ENCODE measurements at places on chromosomes 2 and 18. TPM values are rescaled to one million over a fixed set of nuclear protein-coding genes. Genes with fewer than 3 reads are reported as not detected.

GRCh38 chr2:174338147-174338605, 3.4 kb downstream of the SP9 start:
- H3K4me3 ChIP-seq, result no peak overlapping the region
- no peaks in the 10 kb centered on the region for H3K36me3 ChIP-seq
- peaks cover 55% of the 10 kb centered on the region for H3K4me1 ChIP-seq
- H3K27me3 ChIP-seq, result peaks cover 65% of the 10 kb centered on the region

- no peak for DNase-seq
- H3K36me3 ChIP-seq, result no peaks in the 10 kb centered on the region
- no peaks in the 10 kb centered on the region for H3K27me3 ChIP-seq
- H3K4me1 ChIP-seq, result no peaks in the 10 kb centered on the region
Measured at GRCh38 chr18:65876310-65876709, 125.5 kb downstream of the CDH7 start.

GRCh38 chr18:12455496-12455895, 47.8 kb downstream of the PRELID3A start:
- DNase-seq, result no peak
- no peaks in the 10 kb centered on the region for H3K4me1 ChIP-seq
- H3K27ac ChIP-seq, result no peak overlapping the region
- H3K36me3 ChIP-seq, result no peaks in the 10 kb centered on the region
- H3K4me3 ChIP-seq, result no peak overlapping the region
- no peaks in the 10 kb centered on the region for H3K27me3 ChIP-seq

- H3K36me3 ChIP-seq, result no peaks in the 10 kb centered on the region
- no peak within 1 kb of the TSS for H3K27ac ChIP-seq
- DNase-seq, result no peak
Measured at GRCh38 chr2:80303909-80304837, at the start of gene LRRTM1. Gene LRRTM1 (minus strand): TSS chr2:80304752. CDS start chr2:80303819, 933 bp downstream.

GRCh38 chr18:74832381-74832780, 234.7 kb downstream of the ZNF407 start:
- no peaks in the 10 kb centered on the region for H3K36me3 ChIP-seq
- H3K4me1 ChIP-seq, result no peaks in the 10 kb centered on the region
- H3K4me3 ChIP-seq, result no peak overlapping the region
- H3K27me3 ChIP-seq, result no peaks in the 10 kb centered on the region
- no peak for DNase-seq

GRCh38 chr2:238475566-238475965, 48.8 kb downstream of the ASB1 start:
- H3K36me3 ChIP-seq, result no peaks in the 10 kb centered on the region
- no peak overlapping the region for H3K4me3 ChIP-seq
- DNase-seq, result no peak
- no peak overlapping the region for H3K27ac ChIP-seq
- no peaks in the 10 kb centered on the region for H3K4me1 ChIP-seq

- H3K36me3 ChIP-seq, result no peaks in the 10 kb centered on the region
- H3K4me1 ChIP-seq, result no peaks in the 10 kb centered on the region
- no peak overlapping the region for H3K4me3 ChIP-seq
- H3K27ac ChIP-seq, result no peak overlapping the region
Measured at GRCh38 chr2:102726128-102727087, 35.4 kb upstream of the TMEM182 start.

GRCh38 chr18:3262234-3263131, 550 bp downstream of the MYL12B start:
- H3K4me1 ChIP-seq, result peaks cover 66% of the 10 kb centered on the region
- DNase-seq, result peak; percentile 24
- H3K4me3 ChIP-seq, result peak overlapping the region; percentile 81
- no peaks in the 10 kb centered on the region for H3K27me3 ChIP-seq
- H3K27ac ChIP-seq, result peak overlapping the region; percentile 96

- H3K4me3 ChIP-seq, result no peak overlapping the region
- H3K4me1 ChIP-seq, result no peaks in the 10 kb centered on the region
- no peak overlapping the region for H3K27ac ChIP-seq
- H3K36me3 ChIP-seq, result no peaks in the 10 kb centered on the region
Measured at GRCh38 chr2:4499316-4500030, 796.1 kb downstream of the DCDC2C start.

- no peak for DNase-seq
- no peak overlapping the region for H3K4me3 ChIP-seq
- H3K27ac ChIP-seq, result no peak overlapping the region
- no peaks in the 10 kb centered on the region for H3K36me3 ChIP-seq
- peaks cover 4% of the 10 kb centered on the region for H3K4me1 ChIP-seq
Measured at GRCh38 chr2:8276026-8276425, 405.8 kb upstream of the ID2 start.

GRCh38 chr2:192190474-192190873, 4.3 kb downstream of the TMEFF2 start:
- no peaks in the 10 kb centered on the region for H3K36me3 ChIP-seq
- no peak overlapping the region for H3K27ac ChIP-seq
- no peak overlapping the region for H3K4me3 ChIP-seq

DNA sequence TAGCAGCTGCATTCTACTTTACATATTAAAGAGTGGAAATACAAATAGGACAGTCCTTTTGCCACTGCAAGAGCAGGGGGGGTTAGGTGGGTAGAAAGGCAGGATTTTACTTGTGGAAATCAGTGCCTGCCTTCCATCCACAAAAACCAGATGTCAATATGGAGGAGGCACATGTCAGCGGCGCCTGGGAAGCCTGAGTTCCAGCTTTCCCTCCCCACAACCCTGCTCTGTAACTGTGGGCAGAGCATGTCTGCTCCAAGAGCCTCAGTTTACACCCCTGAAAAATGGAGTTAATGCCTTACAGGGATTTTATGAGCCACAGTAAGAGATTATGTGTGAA, 32.9 kb downstream of the STEAP3 start:
- H3K4me1 ChIP-seq, result no peaks in the 10 kb centered on the region
- no peaks in the 10 kb centered on the region for H3K36me3 ChIP-seq
- H3K27me3 ChIP-seq, result no peaks in the 10 kb centered on the region
- H3K27ac ChIP-seq, result no peak overlapping the region
- no peak overlapping the region for H3K4me3 ChIP-seq
- DNase-seq, result no peak

DNA sequence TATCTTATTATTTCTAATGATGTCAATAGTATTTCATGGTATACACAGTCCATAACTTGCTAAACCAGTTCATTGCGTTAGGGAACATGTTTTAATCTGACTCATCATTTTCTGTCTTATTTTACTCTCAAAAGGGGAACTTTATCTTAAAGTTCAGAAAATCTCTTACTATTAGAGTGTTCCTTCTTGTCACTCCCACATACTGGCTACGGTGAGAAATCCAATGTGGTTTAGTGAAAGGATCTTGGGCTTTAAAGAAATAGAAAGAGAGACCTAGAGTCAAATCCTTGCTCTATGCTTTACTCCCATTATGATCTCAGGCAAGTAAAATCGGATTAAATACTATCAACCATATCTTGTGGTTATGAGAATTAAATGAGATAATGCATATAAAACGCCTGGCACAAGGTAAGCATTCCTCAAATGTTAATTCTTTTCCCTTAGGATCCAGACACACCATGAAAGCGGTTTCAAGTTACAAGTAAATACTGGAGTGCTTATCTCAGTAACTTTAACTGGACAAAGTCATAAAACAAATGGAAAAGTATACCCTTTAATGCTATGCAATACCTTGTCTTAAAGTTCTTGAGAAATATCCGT, 576.0 kb downstream of the ARHGAP15 start:
- DNase-seq, result no peak
- H3K4me1 ChIP-seq, result no peaks in the 10 kb centered on the region
- no peaks in the 10 kb centered on the region for H3K27me3 ChIP-seq
- no peak overlapping the region for H3K4me3 ChIP-seq
- no peak overlapping the region for H3K27ac ChIP-seq
- H3K36me3 ChIP-seq, result peaks cover 12% of the 10 kb centered on the region

- H3K36me3 ChIP-seq, result no peaks in the 10 kb centered on the region
- no peak for DNase-seq
- no peaks in the 10 kb centered on the region for H3K27me3 ChIP-seq
- H3K27ac ChIP-seq, result no peak overlapping the region
Measured at GRCh38 chr18:48968412-48969215, 17.8 kb upstream of the SMAD7 start.

GRCh38 chr2:218394298-218395089, 5.2 kb upstream of the CTDSP1 start:
- H3K27me3 ChIP-seq, result no peaks in the 10 kb centered on the region
- H3K4me3 ChIP-seq, result no peak overlapping the region
- peaks cover 31% of the 10 kb centered on the region for H3K4me1 ChIP-seq
- no peak overlapping the region for H3K27ac ChIP-seq
- H3K36me3 ChIP-seq, result no peaks in the 10 kb centered on the region

DNA sequence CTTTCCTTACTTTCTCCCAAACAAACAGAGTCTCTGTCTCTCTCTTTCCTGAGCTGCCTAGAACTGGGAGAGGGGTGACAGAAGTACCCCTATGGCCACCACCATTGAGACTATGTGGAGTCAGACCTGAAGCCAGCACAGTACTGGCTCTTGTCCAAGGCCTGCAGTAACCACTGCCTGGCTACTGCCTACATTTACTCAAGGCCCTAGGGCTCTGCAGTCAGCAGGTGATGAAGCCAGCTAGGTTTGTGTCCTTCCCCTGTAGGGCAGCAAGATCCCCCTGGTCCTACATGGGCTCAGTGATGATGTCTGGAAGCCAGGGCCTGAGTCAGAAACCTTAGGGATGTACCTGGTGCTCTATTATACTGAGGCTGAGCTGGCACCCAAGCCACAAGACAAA, 12.2 kb downstream of the MYO3B start:
- no peaks in the 10 kb centered on the region for H3K27me3 ChIP-seq
- no peak for DNase-seq
- no peaks in the 10 kb centered on the region for H3K4me1 ChIP-seq

DNA sequence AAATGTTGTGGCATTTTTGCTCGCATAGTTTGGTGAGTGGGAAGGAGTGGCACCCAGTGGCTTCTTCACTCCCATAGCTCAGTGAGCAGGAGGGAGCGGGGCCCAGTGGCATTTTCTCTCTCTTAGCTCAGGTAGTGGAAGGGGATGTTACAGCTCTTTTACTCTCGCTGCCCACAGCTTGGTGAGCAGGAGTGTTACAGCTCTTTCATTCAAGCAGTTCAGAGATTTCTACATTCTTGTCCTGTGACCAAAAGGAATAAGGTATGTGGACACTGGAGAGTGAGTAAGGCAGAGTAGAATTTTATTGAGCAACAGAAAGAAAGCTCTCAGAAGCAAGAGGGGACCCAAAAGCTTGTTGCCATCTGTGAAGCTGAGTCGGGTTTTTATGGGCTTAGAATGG, 192.4 kb downstream of the SPAG16 start:
- no peaks in the 10 kb centered on the region for H3K27me3 ChIP-seq
- no peak for DNase-seq
- H3K36me3 ChIP-seq, result no peaks in the 10 kb centered on the region
- no peak overlapping the region for H3K4me3 ChIP-seq

DNA sequence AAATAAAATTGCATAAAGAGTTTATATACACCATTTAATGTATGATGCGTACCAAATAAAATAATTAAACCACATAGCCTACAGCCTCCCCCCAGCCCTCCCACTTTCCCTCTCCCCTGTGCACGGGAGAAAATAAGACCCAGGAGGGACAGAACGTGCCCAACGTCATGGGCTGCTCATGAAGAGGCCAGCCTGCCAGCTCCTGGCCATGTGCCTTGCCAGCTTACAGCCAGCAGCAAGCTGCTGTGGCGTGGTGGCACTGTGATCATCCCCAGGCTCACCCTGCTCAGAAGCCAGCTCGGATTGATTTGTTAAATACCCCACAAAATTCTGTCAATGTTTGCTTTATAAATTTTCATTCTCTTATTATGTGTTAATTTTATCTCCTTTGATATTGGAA, 7.6 kb downstream of the GPR148 start:
- H3K27ac ChIP-seq, result no peak overlapping the region
- no peak for DNase-seq
- no peak overlapping the region for H3K4me3 ChIP-seq
- no peaks in the 10 kb centered on the region for H3K36me3 ChIP-seq

- H3K27me3 ChIP-seq, result no peaks in the 10 kb centered on the region
- H3K27ac ChIP-seq, result no peak overlapping the region
- H3K36me3 ChIP-seq, result no peaks in the 10 kb centered on the region
Measured at GRCh38 chr2:145798419-145798818, 1278.5 kb upstream of the ZEB2 start.

GRCh38 chr2:231612456-231613330, 20.0 kb downstream of the TEX44 start:
- H3K4me1 ChIP-seq, result peaks cover 13% of the 10 kb centered on the region
- H3K27ac ChIP-seq, result peak overlapping the region; percentile 42
- H3K36me3 ChIP-seq, result no peaks in the 10 kb centered on the region
- no peaks in the 10 kb centered on the region for H3K27me3 ChIP-seq
- peak; percentile 70 for DNase-seq

- no peaks in the 10 kb centered on the region for H3K4me1 ChIP-seq
- H3K4me3 ChIP-seq, result no peak overlapping the region
- no peak for DNase-seq
- no peaks in the 10 kb centered on the region for H3K27me3 ChIP-seq
- no peaks in the 10 kb centered on the region for H3K36me3 ChIP-seq
- no peak overlapping the region for H3K27ac ChIP-seq
Measured at GRCh38 chr18:36634573-36635216, 194.1 kb downstream of the TPGS2 start.

GRCh38 chr18:79644666-79645057, 34.9 kb upstream of the CTDP1 start:
- no peak overlapping the region for H3K27ac ChIP-seq
- H3K27me3 ChIP-seq, result no peaks in the 10 kb centered on the region
- DNase-seq, result no peak
- no peaks in the 10 kb centered on the region for H3K36me3 ChIP-seq
- peaks cover 5% of the 10 kb centered on the region for H3K4me1 ChIP-seq

DNA sequence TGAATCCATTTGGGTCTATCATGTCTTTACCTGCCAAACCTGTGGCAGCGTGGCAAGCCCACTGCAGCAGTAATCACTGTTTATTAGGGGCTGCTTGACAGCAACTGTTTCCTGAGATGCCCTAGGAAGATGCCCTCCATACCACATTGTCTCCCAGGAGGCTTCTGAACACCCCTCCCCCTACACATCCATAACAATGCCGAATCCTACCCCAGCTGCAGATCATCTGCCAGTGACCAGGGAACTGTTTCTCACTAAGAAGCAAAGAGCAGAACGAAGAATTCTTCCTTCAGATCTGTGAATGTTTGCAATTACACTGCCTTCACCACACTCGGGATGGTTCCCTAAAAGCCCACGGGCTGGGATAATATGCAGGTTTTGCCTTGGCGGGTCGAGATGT, 127.8 kb downstream of the VIT start:
- H3K36me3 ChIP-seq, result no peaks in the 10 kb centered on the region
- H3K4me3 ChIP-seq, result no peak overlapping the region
- H3K4me1 ChIP-seq, result no peaks in the 10 kb centered on the region
- H3K27me3 ChIP-seq, result no peaks in the 10 kb centered on the region
- H3K27ac ChIP-seq, result no peak overlapping the region
- DNase-seq, result no peak

LRP1B gene
- not detected for polyA plus RNA-seq

CCDC150 gene
- polyA plus RNA-seq, result 0.31 TPM

SAG gene
- not detected for polyA plus RNA-seq

PTPRM gene
- 4.4 TPM for polyA plus RNA-seq

APCDD1 gene
- not detected for polyA plus RNA-seq

HDHD2 gene
- 45.6 TPM for polyA plus RNA-seq

TWIST2 gene
- polyA plus RNA-seq, result not detected

ACKR3 gene
- 4.0 TPM for polyA plus RNA-seq

DYNAP gene
- not detected for polyA plus RNA-seq
